NCI-H1105 treated with DMSO at 0.1 percent for 48 hours (cell line): ENCODE measurements at places on chromosomes 7 and 10.

- DNase-seq, result no peak
Observed at GRCh38 chr7:16851829-16852228, 30.0 kb downstream of the AGR3 start.

- DNase-seq, result peak; percentile 71
Observed at GRCh38 chr7:100865372-100865911, 1.7 kb upstream of the TRIP6 start.

- DNase-seq, result no peak
Observed at GRCh38 chr10:129888784-129889616, 75.1 kb downstream of the EBF3 start.

- no peak for DNase-seq
Observed at GRCh38 chr7:774161-775109, 47.4 kb upstream of the PRKAR1B start.

- DNase-seq, result no peak
Observed at GRCh38 chr10:131645756-131646155, 255.1 kb upstream of the PPP2R2D start.
